ENCODE measurements at places on chromosomes 2 and 18.
A peak's percentile ranks its signal among the peaks of the same experiment; 100 is the strongest.

DNA sequence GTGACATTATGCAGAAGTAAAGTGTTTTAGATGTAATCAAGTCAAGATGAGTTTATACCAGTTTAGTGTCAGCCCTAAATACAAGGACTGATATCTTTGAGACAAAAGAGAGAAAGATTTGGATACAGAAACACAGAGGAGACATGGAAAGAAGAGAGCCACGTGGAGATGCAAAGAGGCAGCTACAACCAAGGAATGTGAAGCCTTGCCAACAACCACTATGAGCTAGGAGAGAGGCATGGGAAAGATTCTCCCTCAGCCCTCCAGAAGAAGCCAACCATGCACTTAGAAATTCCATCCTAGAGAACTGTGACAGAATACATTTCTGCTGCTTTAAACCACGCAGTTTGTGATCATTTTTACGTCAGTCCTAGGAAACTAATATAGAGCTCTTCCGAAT lies 217.2 kb downstream of the DOK6 start:
- no peak for DNase-seq

DNA sequence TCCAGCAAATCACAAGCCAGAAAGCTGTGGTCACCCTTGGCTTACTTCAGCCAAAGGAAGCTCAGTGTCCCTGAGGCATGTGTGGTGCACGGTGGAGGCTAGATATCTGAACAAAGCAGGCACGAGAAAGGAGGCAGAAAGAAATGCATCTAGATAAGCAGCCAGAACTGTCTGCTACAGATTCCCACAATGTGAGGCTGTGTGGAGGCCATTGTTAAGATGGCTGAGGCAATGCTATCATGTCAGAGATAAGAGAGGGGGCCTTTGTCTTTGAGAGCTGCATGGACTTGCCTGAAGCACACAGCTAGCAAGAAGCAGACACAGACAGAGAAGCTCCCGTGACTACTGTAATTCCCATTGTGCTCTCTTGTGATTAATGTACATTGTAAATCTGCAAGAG lies 110.5 kb upstream of the LYPD6 start:
- DNase-seq: peak; percentile 63

DNA sequence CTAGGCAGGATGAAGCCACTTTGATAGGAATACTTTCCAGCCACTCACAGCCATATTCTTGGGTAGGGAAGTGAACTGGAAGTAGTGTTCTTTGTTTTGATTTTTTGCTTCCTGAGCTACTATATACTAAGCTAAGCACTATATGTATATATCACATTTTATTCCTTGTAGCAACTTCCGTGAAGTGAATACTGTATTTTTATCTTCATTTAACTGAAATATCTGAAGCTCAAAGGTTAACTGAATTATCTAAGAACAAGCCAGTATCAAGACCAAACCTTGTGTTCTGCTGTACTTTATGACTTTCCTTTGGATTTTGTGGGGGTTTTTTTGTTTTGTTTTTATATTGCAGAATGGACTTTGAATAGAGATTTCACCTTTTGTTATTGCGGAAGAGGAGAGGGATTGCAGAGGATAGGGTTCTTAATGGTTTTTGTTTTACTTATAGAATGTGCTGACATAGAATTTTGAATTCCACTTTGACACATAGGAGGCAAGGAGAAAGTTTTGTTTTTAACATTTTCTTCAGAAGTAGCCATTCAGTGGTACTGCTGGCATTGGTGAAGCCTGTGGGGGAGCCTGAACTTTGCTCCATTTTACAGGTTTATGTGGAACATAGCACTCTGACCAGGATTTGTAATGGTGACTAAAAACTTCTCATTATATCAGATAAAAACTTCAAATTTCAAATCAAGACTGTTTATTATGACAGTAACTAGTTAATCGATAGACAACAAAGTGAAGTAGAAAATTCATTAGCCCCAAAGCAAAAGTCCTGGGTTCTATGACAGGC lies 24.1 kb upstream of the RNF138 start:
- no peak for DNase-seq

- no peak for DNase-seq
These were observed 58.8 kb upstream of the CAPN13 start for GRCh38 chr2:30865892-30866681.

GRCh38 chr18:75654851-75655751 lies 227.6 kb upstream of the SMIM21 start:
- no peak for DNase-seq

DNA sequence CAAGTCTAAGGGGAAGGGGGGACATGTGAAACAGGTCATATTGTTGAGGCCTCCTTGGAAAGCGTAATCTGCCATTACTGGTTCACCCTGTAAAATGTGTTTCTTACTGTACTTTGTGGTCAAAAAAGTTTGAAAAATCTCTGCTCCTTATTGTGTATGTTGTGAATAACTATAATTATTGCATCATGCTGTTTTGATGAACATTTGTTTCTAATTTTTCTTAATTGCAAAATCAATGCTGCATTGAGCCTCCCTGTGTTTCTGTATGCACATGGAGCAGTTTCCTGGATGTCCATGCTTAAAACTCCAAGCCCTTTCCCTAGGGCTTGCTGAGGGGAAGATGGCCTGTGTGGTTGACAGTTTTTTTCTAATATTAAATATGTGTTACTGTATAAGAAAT lies 158.6 kb downstream of the RNF144A start:
- no peak for DNase-seq

GRCh38 chr2:232316461-232317330 lies 61.9 kb upstream of the ALPP start:
- no peak for DNase-seq

DNA sequence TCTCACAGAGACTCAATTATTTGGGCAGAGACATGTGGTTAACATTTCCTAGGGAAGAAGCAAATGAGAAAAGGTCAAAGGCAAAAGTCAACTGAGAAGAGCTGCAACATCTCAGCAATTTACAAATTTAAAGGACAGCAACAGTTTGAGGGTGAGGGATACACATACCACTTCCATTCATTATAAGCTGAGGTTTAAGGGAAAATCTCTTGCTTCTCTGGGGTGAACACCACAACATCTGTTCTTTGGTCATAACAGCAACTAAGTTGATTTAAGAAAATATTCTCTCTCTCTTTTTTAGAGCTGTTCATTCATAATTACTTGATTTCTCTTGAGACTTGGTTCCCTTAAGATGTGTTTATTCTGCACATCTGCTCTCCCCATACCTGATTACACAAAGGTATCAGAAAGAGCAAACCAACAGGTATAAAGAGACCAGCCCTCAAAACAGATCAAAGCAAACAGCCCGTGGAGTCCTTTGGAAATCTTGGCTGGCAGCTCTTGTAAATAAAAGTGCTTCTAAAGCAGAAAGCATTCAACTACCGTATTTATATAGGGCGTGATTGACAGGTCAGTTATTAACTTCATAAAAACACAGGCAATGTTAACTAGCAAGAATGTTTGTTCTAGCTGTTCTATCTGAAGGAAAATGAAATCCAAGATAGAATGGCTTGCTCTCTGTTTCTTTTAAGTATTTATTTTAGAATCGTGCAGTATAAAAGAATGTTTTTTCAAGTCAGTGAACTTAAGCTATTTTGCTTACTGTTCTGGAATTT lies 132.8 kb downstream of the THADA start:
- DNase-seq: no peak

GRCh38 chr18:65751155-65752085 lies 608 bp downstream of the CDH7 start:
- DNase-seq: peak; percentile 16

DNA sequence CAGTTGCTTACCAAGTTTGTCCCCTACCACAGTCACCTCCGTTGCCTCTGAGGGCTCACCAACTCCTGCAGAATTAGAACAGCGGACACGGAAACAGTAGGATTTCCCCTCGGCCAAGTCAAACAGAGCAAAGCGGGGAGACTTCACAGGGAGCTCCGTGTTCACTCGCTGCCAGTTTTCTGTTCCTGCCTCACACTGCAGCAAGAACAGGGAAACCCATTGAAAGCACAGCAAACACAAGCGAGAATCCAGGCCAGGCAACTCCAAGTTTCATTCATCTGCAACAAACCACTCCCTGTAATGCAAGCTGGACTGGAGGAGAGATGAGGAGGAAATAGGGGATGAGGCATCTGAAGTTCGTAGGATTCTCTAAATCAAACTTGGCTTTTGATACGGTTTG lies 84.2 kb downstream of the MYOM1 start:
- no peak for DNase-seq

GRCh38 chr2:175884697-175885393 lies 117.2 kb downstream of the LNPK start:
- no peak for DNase-seq

- DNase-seq: no peak
These were observed 212.3 kb downstream of the MGAT5 start for GRCh38 chr2:134466141-134466540.

DNA sequence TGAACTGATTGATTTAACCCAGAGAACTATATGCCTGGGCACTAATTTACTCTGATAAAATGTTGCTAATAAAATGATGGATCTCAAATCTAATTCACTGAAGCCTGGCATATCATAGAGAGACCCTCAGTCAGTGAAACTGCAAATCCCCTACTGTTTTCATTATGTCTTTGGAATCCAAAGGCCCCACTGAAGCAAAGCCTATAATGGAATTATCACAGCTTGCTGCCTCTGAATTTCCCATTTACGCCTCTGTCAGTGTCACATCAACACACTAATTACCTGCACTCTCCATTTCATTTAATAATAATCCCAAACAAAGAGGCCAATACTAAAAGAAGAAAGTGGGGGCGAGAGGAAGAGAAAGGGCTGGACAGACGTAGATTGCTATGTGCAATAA lies 470.9 kb downstream of the MBD2 start:
- DNase-seq: no peak

DNA sequence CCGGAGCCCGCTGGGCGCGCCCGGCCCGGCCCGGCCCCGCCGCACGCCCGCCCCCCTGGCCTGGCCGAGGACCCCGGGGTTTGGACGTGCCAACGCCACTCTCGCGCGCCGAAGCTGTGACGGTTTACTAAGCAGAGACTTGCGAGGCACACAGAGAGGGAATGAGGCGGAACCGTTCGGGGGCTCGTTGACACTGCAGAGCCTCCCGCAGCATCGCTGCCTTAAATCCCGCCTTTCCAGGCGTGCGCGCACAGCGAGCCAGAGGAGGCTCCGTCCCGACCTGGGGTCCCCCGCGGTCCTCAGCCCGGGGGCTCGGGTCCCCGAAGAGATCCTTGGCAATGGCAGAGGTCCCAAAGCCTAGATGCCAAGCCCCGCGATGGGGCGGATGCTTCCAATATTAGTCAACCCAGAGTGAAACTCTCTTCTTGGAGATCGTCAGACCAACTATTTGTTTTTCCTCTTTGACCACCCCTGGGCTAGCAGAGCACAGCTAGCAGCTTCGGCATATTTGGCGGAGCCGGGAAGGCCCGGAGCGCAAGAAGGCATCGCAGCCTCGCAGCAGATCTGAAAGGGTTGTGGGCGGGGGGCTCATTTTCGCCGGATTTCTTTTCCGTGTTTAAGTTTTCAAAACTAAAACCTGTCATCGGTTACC lies at the start of gene ZNF385B:
TSS of gene ZNF385B (minus strand) at position 197 of the 652 bp plus-strand sequence.
- no peak for DNase-seq

DNA sequence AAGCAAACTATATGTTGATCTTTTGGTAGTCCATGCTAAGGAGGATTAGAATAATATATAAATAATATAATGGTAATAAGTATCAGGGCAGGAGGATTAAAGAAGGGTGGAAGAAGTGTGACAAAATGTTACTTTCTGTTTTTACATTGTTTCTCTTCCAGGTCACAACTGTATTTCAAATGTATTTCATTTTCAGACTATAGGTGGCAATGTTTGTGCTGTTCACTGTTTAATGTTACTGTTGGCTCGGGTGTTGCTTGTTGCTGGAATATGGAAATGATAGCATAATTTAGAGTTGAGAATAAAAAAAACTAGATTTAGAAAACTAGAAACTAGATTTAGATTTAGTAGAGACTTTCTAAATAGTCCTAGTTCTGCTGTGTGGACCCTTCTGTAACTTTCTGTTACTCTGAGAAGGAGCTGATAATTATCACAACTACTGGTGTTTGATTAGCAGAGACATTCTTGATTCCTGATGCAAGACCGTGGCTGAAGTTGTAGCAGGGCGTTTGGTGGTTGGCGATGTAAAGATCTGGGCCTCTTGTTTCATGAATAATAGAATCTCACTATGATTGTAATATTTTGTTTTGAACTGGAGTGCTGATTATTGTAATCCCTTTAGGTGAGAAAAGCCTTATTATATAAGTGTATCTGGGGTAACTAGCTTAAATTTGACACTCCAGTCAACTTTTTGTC lies 7.9 kb downstream of the NEDD4L start:
- peak; percentile 32 for DNase-seq

DNA sequence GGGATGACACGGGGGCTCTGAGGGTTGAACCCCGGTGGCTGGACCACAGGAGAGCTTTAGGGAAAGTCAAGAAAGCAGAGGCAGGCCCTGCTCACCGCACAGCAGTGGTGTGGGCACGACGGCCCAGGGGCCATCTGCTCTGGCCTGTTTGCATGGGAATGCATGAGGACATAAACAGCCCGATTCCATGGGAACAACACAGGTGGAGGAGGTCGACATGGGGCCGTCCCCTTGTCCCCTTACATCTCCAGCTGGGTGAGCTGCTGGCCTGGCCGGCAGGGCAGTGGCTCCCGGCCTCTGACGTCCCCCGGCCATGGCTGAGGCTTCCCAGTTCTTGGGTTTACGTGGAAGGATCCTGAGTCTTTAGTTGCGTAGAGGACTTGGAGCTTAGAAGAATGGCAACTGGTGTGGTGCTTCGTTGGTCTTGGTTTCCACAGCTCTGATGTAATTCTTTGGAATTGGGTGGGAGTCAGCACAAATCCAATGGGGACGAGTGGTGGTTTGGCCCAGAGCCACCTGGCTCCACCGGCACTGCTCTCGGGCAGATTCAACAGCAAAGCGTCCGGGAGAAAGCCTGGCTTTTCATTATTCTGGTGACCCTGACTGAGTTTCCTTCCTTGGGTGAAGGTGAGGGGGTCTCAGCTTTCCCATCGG lies 98.3 kb upstream of the HDAC4 start:
- no peak for DNase-seq

DNA sequence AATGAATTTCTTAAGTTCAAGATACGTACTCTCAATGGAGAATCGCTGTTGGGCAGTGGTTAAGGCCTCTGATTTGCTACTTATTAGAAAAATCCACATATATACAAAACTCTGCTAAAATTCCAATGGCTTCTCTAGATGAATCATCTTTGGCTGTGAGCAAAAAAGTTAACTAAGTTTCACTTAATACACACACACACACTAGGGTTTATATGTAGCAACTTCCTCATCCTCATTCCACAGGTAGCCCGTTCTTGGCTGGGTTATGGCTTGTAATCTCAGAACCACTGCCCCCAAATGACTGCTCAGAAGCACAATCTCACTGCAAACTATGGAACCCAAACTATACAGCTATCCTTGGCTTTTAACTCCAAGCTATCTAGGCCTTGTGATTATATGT lies 99.7 kb downstream of the SMAD2 start:
- no peak for DNase-seq

DNA sequence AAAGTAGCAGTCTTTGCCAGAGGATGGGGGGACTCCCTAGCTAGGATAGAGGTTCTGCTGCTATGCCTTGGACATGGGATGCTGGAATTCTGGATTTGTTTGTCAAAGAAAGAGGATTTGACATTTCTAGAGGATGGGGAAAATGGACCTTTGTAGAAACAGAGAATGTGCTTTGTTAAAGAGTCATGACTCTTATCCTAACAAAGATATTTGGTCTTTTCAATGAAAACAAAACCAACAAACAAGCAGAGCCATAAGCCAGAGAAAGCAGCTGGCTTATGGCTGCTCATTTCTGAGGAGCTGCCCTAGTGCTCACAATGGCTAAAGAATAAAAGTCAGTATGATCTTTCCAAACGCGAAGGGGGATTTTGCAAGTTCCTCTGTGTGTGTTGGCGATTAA lies 40.8 kb upstream of the MAPRE2 start:
- DNase-seq: no peak
